ENCODE measurements at places on chromosomes 3 and 15.
A peak's percentile ranks its signal among the peaks of the same experiment; 100 is the strongest.

DNA sequence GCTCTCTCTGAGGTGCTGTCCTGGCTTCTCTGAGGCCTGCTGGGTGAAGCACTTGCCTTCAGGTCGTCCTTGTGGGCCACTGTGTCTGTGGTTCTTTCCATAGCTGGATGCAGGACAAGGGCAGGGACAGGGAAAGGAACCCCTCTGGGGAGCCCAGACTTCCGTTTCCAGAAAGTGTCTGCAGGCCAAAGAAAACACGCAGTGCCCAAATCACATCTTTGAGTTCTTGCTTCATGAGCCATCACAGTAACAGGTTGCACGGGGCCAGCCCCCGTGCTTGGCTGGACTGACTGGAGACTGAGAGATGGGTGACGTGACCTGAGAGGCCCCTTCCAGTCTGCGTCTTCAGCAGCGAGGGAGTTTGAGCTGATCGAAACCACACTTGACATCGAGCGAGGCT, 115.8 kb downstream of the GABRG3 start:
- DNase-seq: no peak

GRCh38 chr3:197490098-197491058, 65.4 kb downstream of the BDH1 start:
- DNase-seq: no peak

DNA sequence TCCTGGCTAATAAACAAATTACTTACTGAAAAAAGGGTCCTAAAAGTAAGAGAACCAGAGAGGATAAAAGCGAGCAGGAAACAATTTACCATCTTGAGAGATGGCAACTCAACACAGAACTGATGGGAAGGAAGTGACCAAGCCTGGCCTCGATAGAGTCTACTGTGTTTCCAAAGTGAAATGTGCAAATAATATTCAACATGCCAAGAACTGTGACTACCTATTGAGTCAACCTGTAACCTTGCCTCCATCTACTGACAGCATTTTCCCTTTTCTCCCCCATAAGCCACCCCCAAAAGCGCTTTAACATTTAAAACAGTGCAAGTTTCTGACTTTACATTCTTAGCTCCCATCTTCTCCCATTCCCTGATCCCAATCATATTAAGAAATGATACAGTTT, 75.4 kb upstream of the PSMD6 start:
- no peak for DNase-seq

GRCh38 chr3:30199096-30199759, 407.2 kb upstream of the TGFBR2 start:
- peak; percentile 34 for DNase-seq

DNA sequence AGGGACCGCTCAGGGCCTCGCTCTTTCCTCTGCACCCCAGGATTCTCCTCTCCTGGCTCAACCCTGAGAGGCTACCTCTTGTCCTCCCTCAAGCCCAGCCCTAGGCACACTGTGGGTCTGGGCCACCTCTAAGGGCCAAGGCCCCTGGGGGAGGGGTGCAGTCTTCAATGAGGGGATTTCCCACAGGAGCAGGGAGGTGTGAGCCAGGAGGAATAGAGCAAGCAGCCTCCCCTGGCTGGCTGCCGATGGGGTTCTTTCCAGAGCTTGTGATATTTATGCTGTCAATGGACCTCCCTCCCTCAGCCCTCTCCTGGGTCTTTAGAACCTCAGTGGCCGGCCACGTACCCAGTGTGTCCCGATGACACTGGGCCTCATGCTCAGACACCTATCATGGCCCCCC, 99.5 kb upstream of the RPL32 start:
- DNase-seq: no peak

All from stimulated activated CD8-positive, alpha-beta memory T cell treated with anti-CD3 and anti-CD28 coated beads, Interleukin-2, amount 100 ng/mL, for 1 hour (primary cell).